ENCODE measurements at places on chromosomes 1 and 21.

- no peak for DNase-seq
Measured at GRCh38 chr1:1218524-1219200, 4.7 kb upstream of the TNFRSF4 start.

DNA sequence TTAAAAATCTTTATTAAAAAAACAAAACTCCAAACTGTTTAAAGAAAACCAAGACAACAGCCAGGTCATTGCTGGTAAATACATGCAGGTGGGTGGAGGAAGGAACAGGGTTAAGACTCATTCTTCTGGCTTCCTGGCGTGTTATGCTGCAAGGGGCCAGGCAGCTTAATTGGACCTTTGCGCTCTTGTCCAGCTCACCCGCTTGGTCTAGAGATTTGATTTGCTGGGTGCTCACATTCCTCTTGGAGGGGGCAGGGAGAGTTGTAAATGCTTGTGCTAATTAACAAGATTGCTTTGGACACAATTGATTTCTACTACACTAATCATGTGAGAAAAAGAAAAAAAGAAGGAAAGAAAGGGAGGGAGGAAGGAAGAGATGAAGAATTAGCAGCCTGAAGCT is 10.5 kb downstream of the CEP104 start:
- no peak for DNase-seq

GRCh38 chr21:27548486-27548885 is 581.6 kb upstream of the ADAMTS5 start:
- peak; percentile 25 for DNase-seq

DNA sequence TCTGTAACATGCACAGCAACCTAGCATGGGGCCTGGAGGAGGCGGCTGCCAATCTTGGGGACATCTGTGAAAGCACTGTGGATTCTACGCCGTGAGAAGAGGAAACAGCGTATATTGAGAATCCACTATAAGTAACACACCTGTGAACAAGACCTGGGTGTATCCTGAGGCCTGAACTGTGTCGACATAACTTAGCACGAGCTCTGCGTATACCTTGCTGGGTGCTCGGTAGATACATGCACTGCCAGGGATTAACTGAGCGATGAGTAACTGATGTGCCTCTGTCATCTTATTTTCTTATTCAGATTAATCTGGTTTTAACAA is 58.6 kb downstream of the DDX20 start:
- no peak for DNase-seq

GRCh38 chr1:7641587-7642417 is 129.3 kb upstream of the VAMP3 start:
- DNase-seq: no peak

- no peak for DNase-seq
Measured at GRCh38 chr1:156006666-156007376, 13.9 kb downstream of the SSR2 start.

DNA sequence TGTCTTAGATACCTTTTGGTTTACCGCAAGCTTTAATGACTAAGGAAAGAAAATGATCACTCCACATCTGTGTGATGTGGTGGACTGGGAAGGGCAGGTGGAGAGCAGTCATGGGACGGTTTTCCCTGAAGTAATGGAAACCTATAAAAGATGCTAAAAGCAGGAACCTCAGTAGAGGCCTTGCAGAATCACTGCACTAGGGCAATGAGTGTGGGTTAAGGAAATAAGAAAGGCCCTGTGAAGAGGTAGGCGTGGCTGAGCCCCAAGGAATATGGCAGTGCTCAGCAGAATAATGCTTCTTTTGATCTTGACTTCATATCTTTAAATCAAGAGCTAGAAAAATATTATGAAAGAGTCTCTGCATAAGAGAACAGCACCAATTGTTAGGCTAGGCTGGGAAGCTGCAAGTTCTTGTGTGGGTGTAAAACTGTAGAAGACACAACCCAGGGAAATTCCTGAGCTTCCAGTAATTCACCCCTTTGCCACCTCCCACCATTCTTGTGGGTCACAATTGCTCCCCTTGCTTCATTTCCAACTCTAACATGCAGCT is 49.9 kb downstream of the CLCA4 start:
- DNase-seq: no peak

GRCh38 chr1:11466416-11466815 is 12.5 kb upstream of the DISP3 start:
- DNase-seq: peak; percentile 44

DNA sequence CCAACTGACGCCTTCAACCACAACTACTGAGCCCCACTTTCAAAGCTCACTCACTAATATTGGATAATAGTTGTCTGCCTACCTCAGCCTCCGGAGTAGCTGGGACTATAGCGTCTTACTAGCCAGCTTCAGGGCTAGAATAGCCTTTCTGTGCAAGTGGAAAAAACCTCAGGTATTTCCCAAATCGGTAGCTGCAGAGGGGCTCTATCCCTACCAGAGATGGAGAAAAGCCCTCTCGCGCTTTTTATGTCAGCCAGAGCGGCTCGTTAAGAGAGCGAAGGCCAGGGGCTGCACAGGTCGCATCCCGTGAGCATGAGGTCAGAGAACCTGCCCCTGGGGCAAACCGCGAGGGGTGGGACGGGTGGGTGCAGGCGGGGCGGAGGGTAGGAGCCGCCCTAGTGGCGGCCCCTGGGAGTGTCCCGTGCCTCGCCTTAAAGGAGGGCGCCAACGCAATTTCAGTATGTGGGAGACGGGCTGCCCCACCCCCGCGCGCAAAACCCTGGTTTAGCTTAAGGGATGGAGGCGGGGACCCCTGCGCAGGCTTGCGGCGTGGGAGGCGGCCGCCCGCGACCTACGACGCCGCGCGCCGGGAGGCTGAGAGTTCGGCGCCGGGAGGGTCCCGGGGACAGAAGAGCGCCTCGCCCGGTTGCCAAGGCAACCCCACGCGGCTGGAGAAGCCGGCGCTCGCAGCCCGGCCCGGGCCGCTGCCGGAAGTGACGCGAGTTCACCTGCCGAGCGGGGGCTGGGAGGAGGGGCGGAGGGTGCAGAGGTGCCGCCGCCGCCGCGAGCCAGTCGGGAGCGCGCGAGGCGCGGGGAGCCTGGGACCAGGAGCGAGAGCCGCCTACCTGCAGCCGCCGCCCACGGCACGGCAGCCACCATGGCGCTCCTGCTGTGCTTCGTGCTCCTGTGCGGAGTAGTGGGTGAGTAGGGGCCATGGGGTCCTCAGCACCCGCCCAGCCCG is at the start of gene CXADR:
TSS of gene CXADR (plus strand) at position 791 of the 961 bp plus-strand sequence. CDS start at position 878, 87 bp downstream.
- DNase-seq: peak; percentile 96
